ENCODE measurements at places on chromosomes 7 and 10.

GRCh38 chr7:16753102-16753931 lies at the start of gene TSPAN13:
Gene TSPAN13, plus strand, starts transcription at chr7:16753755. Its CDS starts 213 bp downstream, at chr7:16753968.
- DNase-seq = peak; percentile 62

- no peak for DNase-seq
Measured at GRCh38 chr10:122341141-122341810, 33.2 kb upstream of the PLEKHA1 start.

GRCh38 chr10:25552283-25552919 lies 377.6 kb downstream of the GPR158 start:
- DNase-seq = no peak

DNA sequence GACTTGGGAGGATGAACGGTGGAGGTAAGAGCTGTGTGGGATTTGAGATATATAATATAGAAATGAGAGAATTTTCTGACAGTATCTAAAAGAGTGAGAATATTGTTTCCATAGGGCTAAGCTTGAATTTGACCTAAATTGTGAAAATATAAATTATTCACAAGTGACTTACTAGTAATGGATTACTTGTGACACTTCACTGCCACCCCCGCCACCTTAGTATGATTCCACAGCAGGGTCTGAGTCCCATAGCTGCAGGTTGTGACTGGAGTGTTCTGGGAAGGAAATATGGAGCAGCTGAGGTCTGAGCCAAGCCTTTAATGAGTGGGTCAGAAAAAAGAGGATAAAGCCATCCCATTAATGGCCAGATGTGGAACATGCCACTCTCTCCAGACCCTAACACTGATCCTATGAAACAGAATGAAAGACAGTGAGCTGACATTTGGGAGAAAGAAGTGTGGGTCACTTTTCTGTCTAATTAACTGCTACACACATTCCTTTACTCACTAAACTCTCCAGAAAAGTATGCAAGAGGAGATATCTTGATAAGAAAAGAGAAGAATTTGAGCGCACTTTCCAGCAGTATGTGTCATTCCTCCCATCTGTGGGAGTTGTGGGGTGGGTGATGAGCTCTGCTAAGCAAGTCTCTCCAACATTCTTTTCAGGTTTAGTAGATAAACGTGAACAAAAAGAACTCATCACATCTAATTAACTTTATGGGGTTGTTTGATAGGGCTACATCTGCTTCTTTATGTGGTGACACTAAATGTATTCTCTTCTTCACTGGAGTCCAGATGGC lies 1193.4 kb downstream of the SORCS3 start:
- no peak for DNase-seq

GRCh38 chr7:137001041-137001440 lies 132.6 kb downstream of the CHRM2 start:
- no peak for DNase-seq

GRCh38 chr7:6532516-6532915 lies 18.7 kb downstream of the GRID2IP start:
- DNase-seq = no peak

GRCh38 chr7:1285556-1286301 lies 53.1 kb downstream of the UNCX start:
- no peak for DNase-seq

- no peak for DNase-seq
Measured at GRCh38 chr10:80870282-80870681, 332.6 kb downstream of the SH2D4B start.

DNA sequence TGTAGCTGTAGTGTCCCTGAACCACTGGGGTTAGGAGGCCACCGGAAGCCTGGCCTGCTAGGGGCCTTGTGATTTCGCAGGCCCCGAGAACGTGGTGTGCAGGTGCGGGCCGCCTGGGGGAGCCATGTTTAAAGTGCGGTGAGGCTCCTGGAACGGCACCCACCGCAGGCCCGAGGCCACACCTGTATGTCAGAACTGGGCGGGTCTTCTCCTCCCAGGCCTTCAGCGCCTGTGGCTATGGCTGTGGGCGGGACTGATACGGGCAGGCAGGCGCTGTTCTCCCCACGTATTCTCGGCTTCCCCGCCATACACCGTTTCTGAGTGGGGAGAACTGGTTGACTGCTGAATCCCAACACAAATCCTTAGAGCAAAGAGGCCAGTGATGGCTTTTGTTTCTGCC lies 74.8 kb downstream of the DNAJB6 start:
- no peak for DNase-seq

Data from stimulated activated CD4-positive, alpha-beta T cell treated with anti-CD3 and anti-CD28 coated beads, Interleukin-12 subunit alpha, Interleukin-12 subunit beta, amount 100 ng/mL, for 24 hours (primary cell).